Endothelial cell of umbilical vein (primary cell): ENCODE measurements at places on chromosomes 2 and 18. TPM values are rescaled to one million over a fixed set of nuclear protein-coding genes. Genes with fewer than 3 reads are reported as not detected.

NCK2 gene
- 38.4 and 39.1 TPM in 2 replicates for total RNA-seq

MOGAT1 gene
- not detected in 2 replicates for total RNA-seq

CPS1 gene
- total RNA-seq: 0.53 and 0.88 TPM in 2 replicates

ANKRD29 gene
- 1.2 and 2.6 TPM in 2 replicates for total RNA-seq

CTAGE1 gene
- not detected in 2 replicates for total RNA-seq

SLC23A3 gene
- 5.2 and 7.1 TPM in 2 replicates for total RNA-seq

ADGRF3 gene
- 0.18 and 0.73 TPM in 2 replicates for total RNA-seq

KIF5C gene
- 0.21 and 0.55 TPM in 2 replicates for total RNA-seq

INPP4A gene
- total RNA-seq: 25.7 and 28.8 TPM in 2 replicates

MARCO gene
- not detected in 2 replicates for total RNA-seq

OSBPL1A gene
- 12.7 and 16.5 TPM in 2 replicates for total RNA-seq
